Hypothalamus (tissue), 51 donors: ENCODE measurements at places on chromosomes 3 and 15.

GRCh38 chr3:173789530-173790162 lies 392.1 kb downstream of the NLGN1 start:
- no peak for DNase-seq

- no peak for DNase-seq
These were observed 106.9 kb downstream of the RFTN1 start for GRCh38 chr3:16406579-16406978.

DNA sequence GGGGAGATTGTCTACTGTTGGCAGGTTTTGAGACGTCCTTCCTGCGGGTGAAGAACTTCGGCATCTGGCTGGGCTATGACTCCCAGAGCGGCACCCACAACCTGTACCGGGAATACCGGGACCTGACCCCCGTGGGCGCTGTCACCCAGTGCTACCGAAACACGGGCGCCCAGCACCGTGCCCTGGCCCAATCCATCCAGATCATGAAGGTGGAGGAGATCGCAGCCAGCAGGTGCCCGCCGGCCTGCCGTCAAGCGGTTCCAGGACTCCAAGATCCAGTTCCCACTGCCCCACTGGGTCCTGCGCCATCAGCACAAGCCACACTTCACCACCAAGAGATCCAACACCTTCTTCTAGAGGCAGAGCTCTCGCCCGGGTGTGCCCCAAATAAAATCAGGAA lies 194.9 kb upstream of the EPHA6 start:
- DNase-seq = no peak

DNA sequence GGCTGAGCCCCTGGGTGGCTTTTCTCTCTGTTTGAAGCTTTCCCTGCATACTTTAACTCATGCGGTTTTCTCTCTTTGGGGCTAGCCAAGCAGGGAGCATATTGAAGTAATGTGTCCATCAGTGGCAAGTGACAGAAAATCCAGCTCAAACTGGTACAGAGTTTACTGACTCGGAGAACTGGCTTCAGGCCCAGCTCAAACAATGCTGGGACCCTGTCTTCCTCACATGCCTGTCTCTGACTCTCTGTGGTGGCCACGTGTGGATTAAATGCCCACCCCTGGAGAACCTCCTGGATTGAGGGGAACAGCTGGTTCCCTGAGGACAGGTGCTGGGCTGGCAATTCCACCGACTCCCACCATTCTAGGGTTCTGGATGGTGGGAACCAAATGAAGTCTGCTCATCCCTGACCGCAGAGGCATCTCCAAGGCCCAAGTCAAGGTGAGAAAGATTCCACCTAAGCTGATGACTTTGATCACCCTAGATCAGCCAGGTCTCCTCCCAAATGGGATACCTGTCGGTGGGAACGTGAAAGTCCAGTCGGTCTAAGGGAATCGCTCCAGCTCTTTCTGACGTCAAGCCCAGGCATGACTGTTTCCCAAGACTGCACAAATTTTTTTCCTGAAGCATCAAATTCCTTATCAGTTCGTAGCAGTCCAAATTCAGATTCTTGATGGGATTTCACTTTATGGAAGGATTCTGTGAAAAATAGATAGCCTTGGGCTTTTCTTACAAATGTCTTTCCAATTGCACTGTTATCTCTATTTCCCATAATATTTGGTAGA lies 16.3 kb upstream of the HDAC11 start:
- no peak for DNase-seq

DNA sequence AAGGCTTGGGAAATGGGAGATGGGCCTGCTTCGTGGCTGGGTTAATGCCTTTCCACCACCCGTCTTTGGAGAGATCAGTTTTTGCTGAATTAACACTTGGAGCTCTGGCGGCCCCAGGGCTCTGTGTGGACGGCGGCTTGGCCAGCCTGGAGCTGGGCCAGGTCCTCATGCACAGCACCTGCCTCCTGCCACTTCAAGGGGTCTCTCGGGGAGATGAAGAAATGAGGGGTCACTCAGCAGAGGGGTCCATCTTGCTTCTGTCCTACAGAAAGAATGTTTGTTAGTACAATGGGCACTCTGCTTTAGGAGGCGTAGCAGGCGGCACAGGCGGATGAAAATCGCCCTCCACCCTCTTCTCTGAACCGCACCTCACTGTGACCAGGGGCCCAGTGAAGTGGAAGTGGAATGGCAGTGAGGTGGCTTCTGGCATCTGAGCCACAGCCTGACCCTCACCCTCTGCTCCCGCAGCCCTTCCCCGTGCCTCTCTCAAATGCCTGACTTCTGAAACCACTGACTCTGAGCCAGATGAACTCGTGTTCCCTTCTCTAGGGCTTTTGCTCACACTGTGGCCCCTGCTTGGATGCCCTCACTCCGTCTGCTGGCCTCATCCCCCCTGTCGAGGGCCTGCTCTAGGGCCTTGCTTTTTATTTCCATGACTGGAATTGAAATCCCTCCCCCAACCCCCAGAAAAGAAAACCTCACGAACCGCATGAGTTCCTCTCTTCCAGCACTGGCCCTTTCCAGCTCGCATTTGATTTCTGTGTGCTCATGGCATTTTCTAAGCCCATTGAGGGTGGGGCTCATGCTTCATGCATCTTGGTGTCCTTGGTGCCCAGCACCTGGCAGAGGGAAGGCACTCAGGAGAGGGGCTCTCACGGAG lies 42.2 kb downstream of the CHDH start:
- DNase-seq = no peak

- no peak for DNase-seq
These were observed 50.4 kb upstream of the ICE2 start for GRCh38 chr15:60529332-60529731.

DNA sequence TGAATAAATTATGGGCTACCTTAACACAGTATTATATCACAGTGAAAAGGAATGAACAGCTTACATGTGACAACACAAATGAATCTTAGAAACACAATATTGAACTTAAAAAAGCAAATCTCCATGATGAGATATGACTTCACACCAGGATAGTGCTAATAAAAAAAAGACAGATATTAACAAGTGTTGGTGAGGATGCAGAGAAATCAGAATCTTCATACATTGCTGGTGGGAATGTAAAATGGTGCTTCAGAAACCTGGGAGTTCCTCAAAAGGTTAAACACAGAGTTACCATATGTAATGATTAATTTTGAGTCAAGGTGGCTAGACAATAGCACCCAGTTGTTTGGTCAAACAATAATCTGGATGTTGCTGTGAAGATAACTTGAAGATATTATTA lies 51.4 kb downstream of the HSPBAP1 start:
- DNase-seq = no peak

GRCh38 chr3:128488991-128489673 lies 3.9 kb downstream of the GATA2 start:
- DNase-seq = no peak

GRCh38 chr15:40052604-40053003 lies 13.6 kb upstream of the SRP14 start:
- DNase-seq = no peak

DNA sequence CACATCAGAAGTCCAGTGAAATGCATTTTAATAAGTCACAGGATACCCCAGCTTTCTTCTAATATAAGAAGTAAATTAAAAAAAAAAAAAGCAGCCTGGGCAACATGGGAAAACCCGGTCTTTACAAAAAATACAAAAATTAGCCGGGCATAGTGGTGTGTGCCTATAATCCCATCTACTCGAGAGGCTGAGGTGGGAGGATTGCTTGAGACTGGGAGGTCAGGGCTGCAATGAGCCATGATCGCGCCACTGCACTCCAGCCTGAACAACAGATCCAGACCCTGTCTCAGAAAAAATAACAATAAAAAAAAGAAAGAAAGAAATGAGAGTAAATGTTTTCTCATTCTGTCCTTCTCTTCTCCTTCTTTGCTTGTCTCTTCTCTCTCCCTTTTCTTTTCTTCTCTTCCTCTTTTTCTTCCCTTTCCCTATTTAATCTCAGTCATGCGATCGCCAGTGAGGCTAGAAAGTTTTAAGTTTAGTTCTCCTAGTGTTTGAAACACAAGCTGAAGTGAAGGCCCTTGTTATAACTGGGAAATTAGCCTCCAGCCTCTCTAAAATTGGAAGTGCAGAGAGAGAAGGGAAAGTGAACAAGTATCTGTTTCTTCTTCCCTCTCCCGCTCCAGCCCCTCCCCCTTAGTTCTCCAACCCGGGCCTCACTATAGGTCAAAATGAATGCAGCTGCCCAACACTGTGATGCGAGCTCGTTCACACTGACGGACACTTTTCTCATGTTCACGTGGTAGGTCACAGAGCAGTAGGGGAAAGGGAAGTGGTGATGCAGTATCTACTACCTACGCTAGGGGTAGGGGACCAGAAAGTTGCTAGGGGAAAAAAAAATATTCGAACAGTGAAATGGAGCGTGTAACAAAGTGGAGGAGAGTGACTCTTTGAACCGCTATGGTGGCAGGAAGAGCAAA lies 23.5 kb upstream of the TSC22D2 start:
- peak; percentile 7 for DNase-seq

- DNase-seq = no peak
These were observed 9.0 kb upstream of the CHRNB4 start for GRCh38 chr15:78650022-78650421.

DNA sequence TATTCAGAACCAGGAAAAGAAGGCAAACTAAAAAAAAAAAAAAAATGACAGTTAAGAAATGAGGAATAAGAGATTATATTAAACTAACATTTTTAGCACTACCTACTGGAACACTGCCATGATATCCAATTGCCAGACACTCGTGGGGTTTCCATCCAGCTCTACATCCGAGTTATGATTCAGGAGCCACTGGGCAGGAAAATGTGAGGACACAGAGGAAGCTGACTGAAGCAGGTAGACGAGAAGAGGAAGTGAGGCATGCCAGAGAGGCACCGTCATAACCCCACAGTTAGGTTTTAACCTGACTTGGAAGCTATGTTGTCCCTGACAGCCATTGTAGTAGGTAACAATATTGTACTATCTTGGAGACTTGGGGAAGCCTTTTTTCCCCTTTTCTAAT lies 495.0 kb downstream of the NLGN1 start:
- DNase-seq = no peak

DNA sequence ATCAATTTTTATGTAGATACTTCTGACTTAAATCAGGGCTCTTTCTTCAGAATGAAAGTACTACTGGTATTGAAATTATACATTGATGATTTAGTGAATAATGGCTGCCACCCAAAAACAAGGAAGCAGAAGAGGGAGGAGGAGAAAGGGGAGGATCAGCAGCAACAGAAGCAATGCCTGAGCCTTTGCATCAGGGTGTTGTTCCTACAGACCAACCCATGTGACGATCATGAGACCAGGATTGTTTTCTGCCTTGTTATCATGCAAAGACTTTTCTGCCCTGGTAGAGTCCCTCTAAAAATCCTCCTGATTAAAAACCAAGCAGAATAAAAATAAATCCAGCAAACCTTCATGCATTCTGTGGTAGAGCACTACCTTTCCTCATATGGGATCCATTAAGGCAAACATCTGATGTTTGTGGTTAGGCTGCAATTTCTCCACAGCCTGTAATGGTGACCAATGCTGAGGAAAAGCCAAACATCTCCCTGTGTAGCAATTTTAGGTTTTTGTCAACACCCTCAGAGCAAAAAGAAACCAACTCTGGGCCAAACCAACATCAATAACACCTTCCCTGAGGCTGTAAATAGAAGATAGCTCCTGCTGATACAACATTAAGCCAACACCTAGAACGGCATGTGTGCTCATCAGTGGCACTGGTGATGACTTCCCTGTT lies 191.7 kb downstream of the ATP8B4 start:
- DNase-seq = no peak
